ENCODE measurements at places on chromosomes 5 and 9.

DNA sequence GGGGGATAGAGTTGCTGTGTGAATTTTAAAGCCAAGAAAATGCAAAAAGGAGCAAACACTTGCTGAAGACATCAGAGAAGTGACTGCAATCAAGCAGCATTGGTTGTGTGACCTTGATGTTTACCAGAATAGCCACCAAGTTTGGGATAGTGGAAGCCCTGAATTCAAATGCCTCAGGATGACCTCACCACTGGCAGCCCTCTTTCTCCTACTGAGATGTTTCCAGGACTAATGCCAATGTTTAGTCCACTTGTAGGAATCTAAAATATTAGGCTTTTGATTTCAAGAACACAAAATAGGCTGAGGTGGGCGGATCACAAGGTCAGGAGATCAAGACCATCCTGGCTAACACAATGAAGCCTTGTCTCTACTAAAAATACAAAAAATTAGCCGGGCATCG is 112.2 kb upstream of the NUDT12 start:
- DNase-seq = no peak

DNA sequence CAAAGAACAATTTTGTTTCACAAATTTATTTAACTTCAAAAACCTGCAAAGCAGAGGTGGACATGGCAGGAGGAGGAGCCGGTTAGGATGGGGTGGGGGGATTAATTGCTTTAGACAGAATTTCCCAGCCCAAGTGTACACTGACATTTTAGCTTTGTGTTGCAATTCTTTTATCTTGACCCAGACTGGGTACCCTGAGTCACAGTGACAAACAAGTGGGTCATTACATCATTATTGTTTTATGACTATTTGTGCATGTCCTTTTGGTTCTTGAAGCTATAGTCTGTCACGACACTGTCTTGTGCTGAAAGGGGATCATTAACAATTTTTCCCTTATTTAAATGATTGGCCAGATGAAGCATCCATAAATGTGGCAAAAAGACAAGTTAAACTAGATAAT is 84.5 kb upstream of the VCAN start:
- no peak for DNase-seq

- no peak for DNase-seq
Measured at GRCh38 chr9:123757547-123757946, 172.4 kb downstream of the DENND1A start.

- peak; percentile 56 for DNase-seq
Measured at GRCh38 chr5:93602241-93603077, 19.4 kb downstream of the NR2F1 start.

- no peak for DNase-seq
Measured at GRCh38 chr9:79490657-79491248, 81.0 kb upstream of the TLE4 start.

GRCh38 chr5:139022528-139022927 is 147.4 kb upstream of the LRRTM2 start:
- DNase-seq = no peak

Data from iPS-NIHi11 (cell line).